ENCODE measurements at places on chromosomes 5 and 9.
A peak's percentile ranks its signal among the peaks of the same experiment; 100 is the strongest.

DNA sequence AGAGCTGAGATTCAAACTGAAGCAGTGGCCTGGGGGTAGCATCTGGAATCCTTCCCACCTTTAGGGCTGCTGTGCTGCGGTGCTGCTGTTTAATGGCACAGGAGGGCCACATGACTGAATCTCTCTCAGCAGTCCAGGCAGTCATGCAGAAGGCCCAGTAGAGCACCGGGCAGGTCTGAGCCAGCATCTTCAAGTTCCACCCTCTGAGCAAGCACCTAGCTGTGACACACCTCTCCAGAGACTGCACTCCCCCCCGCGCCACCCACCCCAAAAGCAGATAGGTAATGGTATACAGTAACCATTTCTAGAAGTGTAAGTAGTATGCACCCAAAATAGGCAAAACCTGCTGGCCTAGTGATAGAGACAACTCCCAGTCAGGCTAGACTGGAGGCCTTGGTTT, 8.2 kb downstream of the IL4 start:
- DNase-seq: no peak

DNA sequence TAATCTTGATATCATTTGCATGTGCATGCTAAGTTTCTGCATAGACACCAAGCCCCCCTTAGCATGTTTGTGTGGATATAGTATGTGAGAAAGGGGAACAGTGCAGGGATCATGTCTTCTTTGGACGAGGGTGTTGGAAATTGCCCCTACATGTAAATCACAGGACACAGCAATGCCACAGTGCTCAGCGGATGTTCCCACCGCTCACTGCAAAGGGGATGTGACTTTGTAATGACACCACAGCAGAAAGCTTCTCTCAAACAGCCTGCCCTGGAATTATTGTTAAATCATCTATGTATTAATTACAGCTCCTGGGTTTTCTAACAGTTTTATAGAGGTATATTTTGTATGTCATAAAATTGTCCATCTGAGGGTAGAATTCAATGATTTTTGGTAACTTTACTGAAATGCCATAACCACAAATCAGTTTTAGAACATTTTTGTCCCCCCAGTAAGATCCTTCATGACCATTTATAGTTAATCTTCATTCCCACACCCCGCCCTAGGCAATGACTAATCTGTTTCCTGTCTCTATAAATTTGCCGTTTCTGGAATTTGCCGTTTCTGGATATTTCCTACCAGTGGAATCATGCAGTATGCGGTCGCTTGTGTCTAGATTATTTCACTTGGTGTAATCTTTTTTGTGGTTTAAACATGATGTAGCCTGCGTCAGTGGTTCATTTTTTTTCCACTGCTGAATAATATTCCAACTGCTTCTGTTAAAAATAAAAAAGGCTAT, 648.5 kb upstream of the WWC1 start:
- no peak for DNase-seq

DNA sequence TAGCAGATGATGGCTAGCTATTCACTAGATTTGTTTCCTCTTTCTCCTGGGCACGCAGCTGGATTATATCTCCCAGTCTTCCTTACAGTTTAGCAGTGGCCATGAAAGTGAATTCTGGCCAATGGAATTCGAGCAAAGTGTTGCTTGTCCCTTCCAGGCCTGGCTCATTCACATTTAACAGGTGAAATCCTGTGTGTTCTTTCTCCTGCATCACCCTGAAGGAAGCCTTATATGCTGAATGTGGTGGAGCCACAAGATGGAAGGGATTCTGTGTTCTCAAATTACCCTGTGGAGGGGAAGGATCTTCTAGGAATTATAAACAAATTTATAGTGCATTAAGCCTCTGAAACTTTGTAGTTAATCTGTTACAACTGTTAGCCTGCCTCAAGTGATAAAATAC, 8.2 kb upstream of the ELOVL7 start:
- no peak for DNase-seq

- no peak for DNase-seq
Measured at GRCh38 chr9:3960661-3961144, 339.2 kb downstream of the GLIS3 start.

- DNase-seq: no peak
Measured at GRCh38 chr9:115437418-115437817, 319.5 kb upstream of the TNC start.

DNA sequence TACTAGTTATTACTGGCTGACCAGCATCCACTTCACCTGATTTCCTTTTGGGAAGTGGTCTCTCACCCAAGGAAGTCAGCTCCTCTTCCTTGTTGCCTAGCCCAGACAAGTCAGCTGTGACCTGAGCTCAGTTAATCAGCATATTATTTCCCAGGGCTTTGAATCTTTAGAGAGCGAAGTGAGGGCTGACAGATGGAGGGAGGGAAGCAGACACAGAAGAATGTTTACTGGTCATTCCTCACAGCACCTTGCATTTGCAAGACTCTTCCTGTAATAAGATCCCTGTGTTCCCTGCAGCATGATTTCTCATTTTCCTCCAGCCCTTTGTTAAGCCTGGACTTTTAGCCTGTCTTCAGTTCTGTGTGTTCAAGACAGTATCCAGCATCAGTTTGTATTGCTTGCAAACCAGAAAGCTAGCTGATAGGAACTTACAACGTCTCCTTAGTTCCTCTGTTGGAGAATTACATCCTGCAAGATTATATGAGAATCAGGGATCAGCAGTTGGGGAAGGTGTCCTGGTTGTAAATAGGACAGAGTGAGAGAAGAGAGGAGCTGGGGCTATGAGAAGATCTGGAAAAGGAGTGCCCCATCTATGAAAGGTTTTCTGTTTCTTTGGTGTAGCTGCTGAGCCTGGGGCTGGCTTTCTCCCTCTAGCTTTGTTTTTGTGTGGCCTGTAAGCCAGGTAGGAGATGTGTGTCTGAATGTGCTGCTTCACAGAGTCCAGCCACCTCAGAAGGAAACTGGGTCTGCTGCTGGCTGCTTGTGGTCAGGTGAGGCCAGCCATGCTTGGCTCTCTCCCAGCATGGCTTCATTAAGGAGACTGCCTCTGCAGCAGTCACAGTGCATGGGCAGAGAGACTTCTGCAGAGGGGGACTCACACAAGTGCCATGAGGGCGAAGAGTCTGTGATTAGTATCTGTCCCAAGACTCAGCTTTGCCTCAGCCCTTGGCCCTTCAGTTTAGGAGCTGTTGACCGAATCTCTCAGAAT, 50.3 kb downstream of the MAN2A1 start:
- peak; percentile 71 for DNase-seq

DNA sequence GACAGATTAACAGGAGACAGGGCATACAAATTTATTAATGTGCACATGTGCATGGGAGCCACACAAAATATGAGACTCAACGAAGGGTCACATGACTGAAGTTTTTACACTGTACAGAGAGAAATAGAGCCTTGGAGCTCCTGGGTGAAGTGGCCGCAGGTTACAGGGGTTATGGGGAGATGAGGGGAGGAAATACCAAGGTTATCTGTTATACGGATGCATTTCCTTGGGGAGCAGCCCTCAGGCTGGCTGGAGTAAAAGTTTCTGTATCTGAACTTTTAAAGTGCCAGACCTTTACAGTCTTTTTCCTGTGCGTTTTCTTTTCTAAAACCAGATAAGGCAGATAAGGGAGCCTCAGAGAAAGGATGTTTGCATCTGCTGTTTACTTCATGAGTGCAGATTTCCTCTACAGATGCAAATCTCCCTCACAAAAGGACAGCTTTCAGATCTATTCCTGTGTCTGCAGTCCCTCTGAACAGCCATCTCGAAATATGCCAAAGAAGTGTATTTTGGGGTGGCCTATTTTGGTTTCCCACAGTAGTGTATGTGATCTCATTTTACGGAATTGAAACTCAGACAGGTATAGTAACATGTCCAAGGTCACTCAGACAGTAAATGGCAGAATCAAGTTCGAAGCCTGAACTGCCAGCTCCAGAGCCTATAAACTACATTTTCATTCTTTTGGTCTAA, 139.3 kb upstream of the FBXL17 start:
- no peak for DNase-seq

DNA sequence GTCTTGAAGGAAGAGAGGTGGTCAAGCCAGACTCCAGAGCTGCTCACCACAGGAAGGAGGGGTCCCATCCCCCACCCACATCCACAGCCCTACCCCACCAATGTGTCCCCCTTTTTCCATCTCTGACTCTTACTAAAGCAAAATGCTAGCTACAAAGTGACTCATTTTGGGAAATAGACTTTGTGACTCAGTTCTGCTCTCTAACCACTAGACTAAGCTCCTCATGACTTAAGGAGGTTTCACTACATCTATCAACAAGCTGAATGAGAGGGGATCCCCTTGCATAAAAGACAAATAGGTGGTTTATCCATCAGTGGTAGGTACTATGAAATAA, 35.1 kb upstream of the ADRB2 start:
- DNase-seq: no peak

- DNase-seq: no peak
Measured at GRCh38 chr9:114960276-114960675, 29.9 kb upstream of the TNFSF8 start.

DNA sequence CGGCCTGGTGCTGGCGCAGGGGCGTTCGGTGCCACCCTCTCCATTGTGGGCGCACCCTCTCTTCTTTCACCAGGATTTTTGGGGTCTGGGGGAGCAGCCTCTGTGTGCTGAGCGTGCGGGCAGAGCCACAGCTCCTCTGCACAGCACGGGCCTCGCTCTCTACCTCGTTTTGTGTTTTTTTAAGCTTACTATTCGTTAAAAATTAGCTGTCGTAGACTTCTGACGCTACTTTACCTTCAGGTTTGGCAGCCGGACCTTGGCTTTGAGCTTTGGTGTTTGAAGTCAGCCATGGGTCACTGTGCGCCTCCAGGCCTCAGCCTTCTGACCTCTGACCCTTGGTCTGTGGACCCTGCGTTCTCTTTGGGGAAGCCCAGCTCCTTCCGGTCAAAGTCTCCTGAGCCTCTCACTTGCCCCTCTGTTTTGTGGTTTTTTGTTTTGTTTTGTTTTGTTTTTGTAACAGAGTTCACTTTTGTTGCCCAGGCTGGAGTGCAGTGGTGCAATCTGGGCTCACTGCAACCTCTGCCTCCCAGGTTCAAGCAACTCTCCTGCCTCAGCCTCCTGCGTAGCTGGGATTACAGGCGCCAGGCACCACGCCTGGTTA, 88.2 kb upstream of the CACNA1B start:
- no peak for DNase-seq

- no peak for DNase-seq
Measured at GRCh38 chr5:179620293-179620692, 3.2 kb downstream of the HNRNPH1 start.

DNA sequence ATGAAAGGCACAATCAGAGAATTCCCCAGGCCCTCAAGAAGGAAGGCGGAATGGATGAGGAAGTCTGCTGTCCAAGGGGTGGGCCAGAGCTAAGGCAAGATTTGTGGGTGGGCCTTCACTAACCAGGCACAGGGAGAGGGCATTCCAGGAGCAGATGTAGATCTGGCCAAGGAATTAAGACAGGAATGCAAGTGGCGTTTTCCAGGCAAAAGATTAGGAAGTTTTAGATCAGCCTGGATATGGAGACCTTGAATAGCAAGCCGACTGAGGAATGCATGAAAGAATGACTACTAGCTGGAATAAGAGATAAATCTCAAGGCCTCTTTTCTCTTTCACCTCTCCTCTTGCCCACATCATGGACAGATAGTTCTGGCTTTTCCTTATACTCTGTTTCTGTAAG, 68.5 kb downstream of the GHR start:
- no peak for DNase-seq

DNA sequence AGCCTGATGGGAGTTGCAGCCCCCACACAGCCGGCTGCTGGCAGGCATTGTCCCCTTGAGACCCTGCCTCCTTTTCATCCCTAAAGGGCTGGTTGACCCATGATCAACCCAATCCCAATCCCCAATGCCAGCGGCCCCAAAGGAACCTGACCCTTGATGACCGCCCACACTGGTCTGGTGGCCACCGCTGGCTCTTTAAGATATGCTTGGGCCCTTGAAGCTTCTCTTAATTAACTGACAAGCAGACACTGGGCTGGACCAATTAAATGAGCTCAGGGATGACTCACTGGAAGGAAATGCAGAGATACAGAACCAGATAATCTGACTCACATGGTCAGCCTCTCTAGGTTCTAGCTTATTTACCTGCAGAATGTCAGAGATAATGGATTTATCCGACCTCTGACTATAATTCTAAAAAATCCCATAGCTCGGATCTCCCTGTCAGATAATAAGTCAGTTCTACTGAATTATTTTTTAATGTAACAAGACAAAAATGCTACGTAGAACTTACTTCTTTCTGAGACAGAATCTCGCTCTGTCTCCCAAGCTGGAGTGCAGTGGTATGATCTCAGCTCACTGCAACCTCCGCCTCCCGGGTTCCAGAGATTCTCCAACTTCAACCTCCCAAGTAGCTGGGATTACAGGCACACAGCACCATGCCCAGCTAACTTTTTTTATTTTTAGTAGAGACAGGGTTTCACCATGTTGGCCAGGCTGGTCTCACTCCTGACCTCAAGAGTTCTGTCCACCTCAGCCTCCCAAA, 11.1 kb upstream of the MLANA start:
- no peak for DNase-seq

DNA sequence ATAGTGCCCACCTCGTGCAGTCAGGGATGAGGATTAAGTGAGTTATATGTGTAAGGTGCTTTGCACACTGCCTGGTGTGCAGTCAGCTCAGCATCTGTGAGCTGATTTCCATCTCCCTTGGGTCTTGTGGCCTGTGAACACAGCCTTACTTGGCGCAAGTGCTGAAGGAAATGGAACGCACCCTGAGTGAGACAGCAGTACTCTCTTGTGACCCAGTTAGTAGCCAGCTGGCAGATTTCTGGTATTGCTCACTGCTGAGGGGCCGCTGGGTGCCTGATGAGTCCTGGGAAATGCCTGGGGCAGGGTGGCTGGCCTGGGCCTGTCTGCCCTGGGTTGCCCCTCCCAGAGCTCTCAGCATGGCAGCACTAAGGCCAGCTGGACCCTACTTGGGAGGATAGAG, 90.9 kb upstream of the BOD1 start:
- no peak for DNase-seq

- no peak for DNase-seq
Measured at GRCh38 chr5:102720969-102721368, 34.1 kb upstream of the PAM start.

DNA sequence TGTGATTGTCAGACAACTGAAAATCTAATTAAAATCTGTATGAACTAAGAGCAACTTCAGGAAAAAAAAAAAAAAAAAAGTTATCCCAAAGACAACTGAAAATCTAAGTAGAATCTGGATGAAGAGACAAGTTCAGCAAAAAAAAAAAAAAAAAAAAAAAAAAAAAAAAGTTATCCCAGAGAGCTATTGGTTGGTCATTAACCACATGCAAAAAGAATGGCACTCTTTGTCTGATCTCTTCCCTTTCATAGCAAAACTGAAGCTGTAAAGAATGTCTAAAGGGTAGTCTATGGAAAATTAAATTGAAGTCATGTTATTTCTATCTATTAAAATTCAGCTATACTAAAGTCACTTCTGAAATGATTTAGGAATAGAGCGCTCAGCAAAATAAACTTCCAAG, 32.9 kb downstream of the STRBP start:
- no peak for DNase-seq

DNA sequence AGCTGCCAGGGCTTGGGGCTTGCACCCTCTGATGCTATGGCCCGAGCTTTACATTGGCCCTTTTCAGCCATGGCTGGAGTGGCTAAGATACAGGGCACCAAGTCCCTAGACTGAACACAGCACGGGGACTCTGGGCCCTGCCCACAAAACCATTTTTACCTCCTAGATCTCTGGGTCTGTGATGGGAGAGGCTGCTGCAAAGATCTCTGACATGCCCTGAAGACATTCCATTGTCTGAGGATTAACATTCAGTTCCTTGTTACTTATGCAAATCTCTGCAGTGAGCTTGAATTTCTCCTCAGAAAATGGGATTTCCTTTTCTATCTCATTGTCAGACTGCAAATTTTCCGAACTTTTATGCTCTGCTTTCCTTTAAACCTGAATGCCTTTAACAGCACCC, 337.0 kb upstream of the SMC2 start:
- DNase-seq: no peak

- no peak for DNase-seq
Measured at GRCh38 chr5:90338712-90339372, 70.7 kb downstream of the CETN3 start.

All from iPS DF 6.9 (cell line).